ENCODE measurements at places on chromosomes 2 and 18.
A peak's percentile ranks its signal among the peaks of the same experiment; 100 is the strongest.

GRCh38 chr2:10072656-10073480, 7.3 kb downstream of the CYS1 start:
- DNase-seq, result peak; percentile 29

GRCh38 chr2:44748-45341, 1.5 kb downstream of the FAM110C start:
- DNase-seq, result no peak

GRCh38 chr2:6827566-6828298, 38.0 kb downstream of the CMPK2 start:
- no peak for DNase-seq

DNA sequence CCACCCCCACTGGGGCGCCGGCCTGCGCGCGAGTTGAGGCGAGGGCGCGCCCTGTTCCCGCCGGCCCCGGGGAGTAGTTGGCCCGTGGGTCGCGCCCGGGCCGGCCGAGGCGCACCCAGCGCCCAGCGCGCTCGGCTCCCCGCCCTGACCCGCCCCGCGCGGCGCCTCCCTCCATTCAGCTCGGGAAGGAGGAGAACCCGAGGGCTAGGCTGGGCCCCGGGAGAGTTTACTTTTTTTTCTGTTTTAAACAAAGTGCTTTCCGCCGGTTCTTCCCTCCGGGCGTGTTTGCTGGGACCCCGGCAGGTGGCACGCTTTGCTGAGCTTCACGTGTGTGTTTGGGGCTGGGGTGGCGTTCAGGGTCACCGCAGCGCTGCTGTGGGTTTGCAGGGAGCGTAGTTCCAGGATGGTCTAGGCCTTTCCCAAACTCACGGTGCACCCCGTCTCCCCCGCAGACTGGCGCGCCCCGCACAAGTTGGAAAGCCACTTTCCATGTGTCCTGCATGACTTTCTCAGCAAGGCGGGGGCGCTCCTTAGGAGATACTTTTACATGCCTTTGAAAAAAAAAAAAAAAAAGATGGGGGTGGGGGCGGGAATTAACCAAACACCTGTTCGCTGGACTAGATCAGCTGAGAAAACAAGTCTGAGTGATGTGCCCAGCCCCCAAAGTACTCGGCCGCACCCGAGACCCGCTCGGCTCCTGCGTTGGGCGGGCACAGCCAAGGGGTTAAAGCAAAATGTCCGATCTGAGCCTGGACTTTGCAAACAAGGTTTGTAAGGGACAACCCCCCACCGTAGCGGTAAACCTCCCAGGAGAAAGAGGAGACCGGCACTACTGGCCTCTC, 825 bp downstream of the ITGA6 start:
- DNase-seq, result peak; percentile 36

DNA sequence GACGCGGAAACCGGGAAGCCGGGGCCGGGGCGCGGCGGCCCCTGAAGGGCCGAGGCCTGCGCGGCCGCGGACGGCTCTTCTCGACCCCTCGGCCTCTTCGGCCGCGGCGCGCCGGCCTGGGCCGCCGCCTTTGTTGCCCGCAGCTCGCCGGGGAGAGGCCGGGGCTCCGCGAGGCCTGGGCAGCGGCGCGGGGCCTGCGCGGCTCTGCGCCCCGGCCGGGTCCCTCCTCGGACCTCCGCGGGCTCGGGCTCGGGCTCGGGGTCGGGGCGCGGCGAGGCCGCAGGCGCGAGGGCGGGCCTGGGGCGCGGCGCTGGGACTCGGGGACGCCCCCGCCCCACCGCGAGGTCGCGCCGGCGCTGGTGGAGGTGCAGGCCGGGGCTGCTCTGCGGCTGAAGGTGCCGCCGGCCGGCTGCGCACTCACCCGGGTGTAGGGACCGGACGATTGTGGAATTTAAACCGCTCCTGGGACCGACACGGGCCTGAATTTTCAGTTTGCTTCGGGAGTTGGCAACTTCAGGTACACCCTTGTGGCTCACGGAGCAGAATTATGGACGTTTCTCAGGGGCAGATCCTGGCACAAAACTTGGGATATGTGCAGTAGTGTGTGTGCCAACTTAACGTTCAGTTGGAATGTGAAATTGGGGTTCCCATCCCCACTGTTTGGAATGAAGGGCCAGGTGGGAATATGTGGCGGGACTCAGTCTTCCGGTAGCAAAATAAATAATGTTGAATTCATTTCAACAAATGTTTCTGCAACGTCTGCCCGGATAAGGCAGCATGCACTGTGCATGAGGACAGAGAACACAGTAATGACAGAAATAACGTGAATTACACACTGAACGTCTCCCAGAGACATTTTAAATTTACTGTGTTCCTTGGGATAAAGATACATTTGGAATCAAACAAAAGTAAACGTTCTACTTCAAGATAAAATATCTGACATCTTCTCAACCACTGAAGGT, 787 bp downstream of the SOCS6 start:
- DNase-seq, result peak; percentile 32

- DNase-seq, result no peak
Measured at GRCh38 chr2:39266139-39266805, 22.5 kb upstream of the CDKL4 start.

DNA sequence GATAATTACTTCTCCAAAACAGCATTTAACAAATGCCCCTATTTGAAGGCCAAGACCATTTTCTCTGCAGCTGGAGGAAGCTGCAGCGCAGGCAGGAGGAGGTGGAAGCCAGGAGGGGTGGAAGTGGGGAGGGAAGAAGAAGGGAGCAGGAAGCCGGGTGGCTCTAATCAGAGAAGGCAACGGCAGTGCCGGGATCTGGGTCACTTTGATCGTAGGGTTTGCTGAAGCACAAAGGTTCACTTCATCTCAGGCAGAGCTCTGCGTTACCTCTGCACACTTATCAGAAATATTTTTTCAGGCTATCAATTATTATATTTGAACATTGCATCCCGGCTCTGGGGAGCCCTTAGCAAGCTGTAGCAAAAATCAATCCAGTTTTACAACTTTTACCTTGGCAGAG, 315.8 kb upstream of the POU3F3 start:
- no peak for DNase-seq

DNA sequence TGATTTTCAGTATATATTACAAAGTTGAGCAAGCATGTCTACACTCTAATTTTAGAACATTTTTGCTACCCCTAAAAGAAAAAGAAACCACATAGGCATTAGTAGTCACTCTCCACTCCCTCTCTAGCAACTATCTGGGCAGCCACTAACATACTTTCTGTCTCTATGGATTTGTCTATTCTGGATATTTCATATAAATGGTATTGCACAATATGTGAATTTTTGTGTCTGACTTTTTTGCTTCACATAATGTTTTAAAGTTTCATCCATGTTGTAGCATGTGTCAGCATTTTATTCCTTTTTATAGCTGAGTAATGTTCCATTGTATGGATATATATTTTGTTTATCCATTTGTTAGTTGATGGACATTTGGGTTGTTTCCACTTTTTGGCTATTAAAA, 232.5 kb upstream of the CTAGE1 start:
- no peak for DNase-seq

- no peak for DNase-seq
Measured at GRCh38 chr2:227804975-227805374, 8.7 kb upstream of the CCL20 start.

- DNase-seq, result no peak
Measured at GRCh38 chr2:158722266-158723105, 72.6 kb upstream of the DAPL1 start.

DNA sequence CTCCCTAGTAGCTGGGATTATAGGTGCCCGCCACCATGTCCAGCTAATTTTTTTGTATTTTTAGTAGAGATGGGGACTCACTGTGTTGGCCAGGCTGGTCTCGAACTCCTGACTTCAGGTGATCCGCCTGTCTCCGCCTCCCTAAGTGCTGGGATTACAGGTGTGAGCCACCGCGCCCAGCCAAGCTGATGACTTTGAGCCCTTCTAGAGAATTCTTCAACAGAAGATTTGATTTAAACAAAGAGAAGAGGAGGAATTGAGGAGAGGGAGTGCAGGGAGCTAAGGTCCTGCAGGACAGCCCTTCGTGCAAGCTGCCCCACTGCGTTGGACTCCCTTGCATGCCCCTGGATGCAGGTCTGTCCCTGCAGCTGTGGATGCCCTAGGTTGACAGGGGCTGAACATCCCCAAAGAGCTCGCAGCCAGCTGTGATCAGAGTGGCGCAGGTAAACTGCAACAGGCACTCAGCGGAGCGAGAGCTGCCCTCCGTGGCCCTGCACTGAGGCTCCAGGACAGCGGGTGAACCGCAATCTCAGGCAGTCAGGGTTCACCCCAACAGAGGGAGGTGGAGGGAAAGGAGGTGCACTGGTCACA, 13.7 kb downstream of the ADRA2B start:
- DNase-seq, result no peak

- DNase-seq, result no peak
Measured at GRCh38 chr2:196144513-196145126, 26.8 kb downstream of the STK17B start.
